ENCODE measurements at places on chromosomes 3 and 15.

- DNase-seq: peak; percentile 89
Observed at GRCh38 chr3:170689893-170690660, 104.2 kb upstream of the SLC7A14 start.

GRCh38 chr3:70360979-70361760 lies 48.7 kb upstream of the MDFIC2 start:
- no peak for DNase-seq

GRCh38 chr15:60703207-60703933 lies 224.4 kb upstream of the ICE2 start:
- peak; percentile 77 for DNase-seq

GRCh38 chr15:70196372-70197316 lies 98.9 kb upstream of the TLE3 start:
- DNase-seq: no peak

Data from D341Med (cell line).